ENCODE measurements at places on chromosomes 1 and 21.

DNA sequence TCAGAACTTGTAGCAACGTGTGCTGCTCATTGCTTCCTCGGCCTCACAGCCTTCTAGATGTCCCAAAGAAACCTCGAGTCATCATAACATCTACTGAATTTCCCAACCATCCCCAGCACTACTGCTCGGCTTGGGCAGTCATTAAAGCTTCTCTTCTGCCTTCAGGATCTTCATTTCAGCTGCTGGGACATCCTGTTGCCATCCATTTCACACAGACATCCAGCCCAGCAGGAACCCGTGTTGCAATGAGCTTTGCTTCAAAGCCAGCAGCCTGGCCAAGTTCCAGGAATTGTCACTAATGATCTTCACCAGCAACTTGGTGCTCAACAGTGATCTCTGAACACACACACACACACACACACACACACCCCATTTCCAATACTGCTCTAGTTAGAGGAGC, 18.5 kb downstream of the WLS start:
- DNase-seq: no peak

GRCh38 chr1:167268347-167268787, 47.7 kb downstream of the POU2F1 start:
- DNase-seq: no peak

DNA sequence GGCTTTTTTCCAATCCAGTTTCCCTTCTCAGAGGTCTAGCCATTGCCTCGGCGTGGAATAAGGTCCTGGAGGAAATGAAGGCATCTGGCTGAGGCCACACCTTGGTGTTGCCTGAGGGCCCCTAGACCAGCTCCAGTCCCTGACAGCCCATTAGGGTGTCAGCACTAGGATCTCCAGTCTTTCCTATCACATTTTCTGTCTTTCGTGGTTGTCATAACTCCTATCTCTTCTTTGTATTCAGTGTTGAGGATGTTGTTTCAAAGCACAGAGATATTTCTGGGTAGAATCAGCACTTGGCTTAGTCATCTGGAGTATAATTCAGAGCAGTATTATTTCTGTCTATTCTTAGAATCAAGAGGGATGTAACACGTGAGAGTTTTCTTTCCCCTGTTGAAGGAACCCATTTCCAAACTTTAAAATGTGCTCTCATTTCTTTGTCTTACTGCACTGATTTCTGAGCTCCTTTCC, 844.3 kb downstream of the KCNT2 start:
- DNase-seq: no peak

GRCh38 chr1:65948609-65949229, 156.0 kb downstream of the PDE4B start:
- DNase-seq: no peak

GRCh38 chr1:69058454-69058853, 509.3 kb upstream of the LRRC7 start:
- no peak for DNase-seq

- no peak for DNase-seq
Observed at GRCh38 chr1:208524376-208524775, 280.2 kb upstream of the PLXNA2 start.
